Hematopoietic multipotent progenitor cell (in vitro differentiated cells): ENCODE measurements at places on chromosomes 2 and 18.
A peak's percentile ranks its signal among the peaks of the same experiment; 100 is the strongest.

DNA sequence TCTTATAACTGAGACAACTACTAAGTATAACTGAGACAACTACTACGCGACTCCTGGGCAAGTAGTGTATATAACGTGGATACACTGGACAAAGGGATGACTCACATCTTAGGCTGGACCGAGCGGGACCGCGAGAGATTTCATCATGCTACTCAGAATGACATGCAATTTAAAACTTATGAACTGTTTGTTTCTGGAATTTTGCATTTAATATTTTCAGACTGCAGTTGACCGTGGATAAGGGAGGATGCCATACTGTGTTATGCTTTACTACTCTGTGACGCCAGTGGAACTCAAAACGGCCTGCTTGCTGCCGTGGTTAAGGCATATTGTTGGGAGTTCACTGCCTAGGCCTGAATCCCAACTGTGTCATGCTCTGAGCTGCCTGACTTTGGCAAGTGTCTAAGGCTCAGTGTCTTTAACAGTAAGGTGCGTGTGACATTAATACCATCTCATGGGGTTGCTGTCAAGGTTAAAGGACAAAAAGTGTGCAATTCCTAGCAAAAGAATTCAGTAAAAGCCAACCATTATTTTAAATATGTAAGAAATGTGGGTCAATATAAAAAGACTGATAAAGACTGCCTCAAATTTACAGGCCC is 64.6 kb downstream of the BMP10 start:
- no peak for DNase-seq

DNA sequence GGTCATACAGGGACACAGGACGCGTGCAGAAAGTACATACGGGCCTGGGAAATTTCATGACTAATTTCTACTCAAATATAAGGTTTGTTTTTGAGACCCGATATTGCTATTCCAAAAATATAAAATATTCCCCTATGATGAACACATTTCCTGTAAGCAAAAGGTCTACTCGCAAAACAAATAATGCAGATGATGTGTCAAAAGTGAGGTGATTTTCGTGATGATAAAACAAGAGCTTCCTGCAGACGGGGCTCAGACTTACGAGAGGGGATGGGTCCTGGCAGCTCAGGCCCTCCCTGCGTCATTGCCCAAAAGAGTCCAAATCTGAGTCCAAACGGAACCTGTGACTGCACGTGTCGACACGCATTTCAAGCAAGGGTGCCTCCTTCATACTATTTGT is 62.7 kb downstream of the MBP start:
- DNase-seq = no peak

DNA sequence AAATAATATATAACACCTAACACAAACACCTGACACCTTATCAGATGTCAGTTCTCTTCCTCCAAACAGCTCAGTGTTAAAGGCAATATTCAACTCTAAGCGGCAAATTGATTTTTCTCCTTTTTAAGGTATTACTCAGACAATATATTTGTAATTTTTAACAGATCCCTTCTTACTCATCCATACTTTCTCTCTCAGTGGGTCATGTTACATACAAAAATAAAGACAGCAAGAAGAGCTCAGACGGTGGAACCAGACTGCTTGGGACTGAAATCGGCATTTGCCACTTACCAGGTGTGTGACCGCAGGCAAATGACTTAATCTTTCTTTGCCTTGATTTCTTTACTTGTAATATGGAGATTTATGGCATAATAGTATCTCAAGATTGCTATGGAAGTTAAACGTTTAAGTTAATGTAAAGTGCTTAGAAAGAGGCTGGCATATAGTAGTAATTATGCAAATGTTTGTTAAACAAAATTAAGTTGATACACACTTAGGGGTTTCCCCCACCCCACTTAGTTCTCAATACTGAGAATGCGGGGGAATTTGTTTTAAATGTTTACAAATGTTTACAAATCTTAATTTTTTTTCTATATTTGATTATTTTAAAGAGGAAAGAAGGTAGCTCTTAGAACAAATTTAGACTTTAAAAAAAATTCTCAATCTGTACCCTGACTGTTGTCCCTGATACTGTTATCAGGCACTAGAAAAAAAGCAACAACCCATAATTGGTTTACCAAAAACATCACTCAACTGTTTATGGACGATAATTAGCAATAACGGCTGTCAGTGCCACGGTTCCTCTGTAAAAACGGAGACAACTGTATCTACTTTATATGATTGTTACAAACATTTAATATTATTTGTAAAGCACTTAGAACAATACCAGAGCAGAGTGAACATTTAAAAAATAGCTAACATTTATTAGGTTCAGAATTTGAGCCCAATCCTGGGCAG is 25.6 kb downstream of the MAP3K2 start:
- DNase-seq = no peak

DNA sequence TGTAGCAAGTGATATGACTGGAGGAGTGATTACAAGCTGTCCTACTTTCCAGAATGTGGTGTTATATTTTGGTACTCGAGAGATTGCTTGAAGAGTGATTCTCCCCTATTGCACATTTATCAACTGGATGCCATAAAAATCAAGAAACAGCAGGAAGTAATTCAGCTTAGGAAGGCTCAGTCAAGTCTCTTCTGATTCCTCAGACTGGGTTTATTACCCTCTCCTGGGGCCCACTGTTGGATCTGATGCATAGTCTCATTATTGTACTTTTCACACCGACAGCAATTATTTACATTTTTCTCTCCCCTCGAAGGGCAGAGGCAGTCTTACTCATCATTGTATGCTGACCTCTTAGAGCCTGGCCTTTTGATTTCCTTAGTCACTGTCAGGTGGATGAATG is 9.3 kb downstream of the NOSTRIN start:
- no peak for DNase-seq

GRCh38 chr2:48600204-48600813 is 17.3 kb upstream of the GTF2A1L start:
- peak; percentile 19 for DNase-seq

DNA sequence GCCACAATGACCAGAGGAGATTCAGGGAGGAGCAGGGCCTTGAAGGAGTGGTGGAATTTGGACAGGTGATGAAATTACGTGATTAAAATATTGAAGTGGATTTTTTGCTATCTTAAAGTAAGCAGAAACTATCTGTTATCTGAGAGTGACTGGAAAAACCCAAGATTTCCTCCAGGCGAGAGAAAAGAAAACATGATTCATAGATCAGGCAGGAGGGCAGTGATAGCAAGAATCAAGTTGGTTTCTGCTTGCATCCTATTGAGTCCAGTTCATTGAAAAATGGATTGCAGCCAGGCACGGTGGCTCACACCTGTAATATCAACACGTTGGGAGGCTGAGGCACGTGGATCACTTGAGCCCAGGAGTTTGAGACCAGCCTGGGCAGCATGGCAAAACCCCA is 127.8 kb downstream of the NXPH2 start:
- DNase-seq = no peak

- no peak for DNase-seq
Measured at GRCh38 chr18:53991805-53992204, 232.7 kb downstream of the MBD2 start.

GRCh38 chr2:167271932-167272331 is 383.7 kb downstream of the XIRP2 start:
- no peak for DNase-seq

- no peak for DNase-seq
Measured at GRCh38 chr18:46678785-46679399, 21.9 kb upstream of the LOXHD1 start.

- DNase-seq = no peak
Measured at GRCh38 chr2:125543968-125544514, 1111.9 kb upstream of the GYPC start.

GRCh38 chr2:229856413-229856812 is 65.4 kb downstream of the TRIP12 start:
- no peak for DNase-seq

DNA sequence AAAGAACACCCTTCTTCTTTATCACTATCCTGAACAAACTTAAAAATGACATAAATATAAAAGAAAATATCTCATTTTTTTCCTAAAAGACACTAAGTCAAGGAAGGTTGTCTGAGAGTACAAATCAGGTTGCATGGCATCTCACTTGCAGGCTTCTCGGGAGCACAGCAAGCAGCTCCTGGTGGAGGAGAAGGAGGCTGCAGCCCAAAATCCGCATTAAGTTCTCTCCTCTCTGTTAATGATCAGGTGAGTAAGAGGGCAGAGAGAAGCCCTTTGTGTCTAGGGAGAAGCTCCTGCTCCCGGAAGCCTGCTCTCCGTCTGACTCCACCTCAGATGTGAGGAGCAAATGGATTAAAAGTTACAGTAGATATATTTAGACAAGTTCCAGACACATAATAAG is 35.0 kb upstream of the DOK6 start:
- DNase-seq = no peak

DNA sequence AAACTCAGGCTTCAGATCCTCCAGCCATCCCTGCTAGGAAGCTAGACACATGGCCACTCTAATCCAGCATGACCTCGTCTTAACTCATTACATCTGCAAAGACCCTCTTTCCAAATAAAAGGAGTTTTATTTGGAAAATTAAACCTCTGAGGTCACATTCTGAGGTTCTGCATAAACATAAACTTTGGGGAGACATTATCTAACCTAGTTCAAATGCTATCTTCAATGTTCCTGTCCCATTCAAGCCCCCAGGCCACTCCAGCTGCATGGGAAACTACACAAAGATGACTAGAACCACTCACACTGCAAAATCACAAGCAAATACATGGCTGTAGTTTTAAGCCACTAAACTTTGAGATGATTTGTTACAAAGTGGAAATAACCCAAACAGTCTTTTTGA is 99.0 kb upstream of the RNF152 start:
- DNase-seq = no peak
